ENCODE measurements at places on chromosomes 5 and 9. TPM values are rescaled to one million over a fixed set of nuclear protein-coding genes. Genes with fewer than 3 reads are reported as not detected.

The TNFSF8 gene
- total RNA-seq: 4.8 TPM

The DMGDH gene
- not detected for total RNA-seq

GRCh38 chr9:97459326-97459725 lies 42.1 kb upstream of the TMOD1 start:
- H3K27ac ChIP-seq: no peak overlapping the region
- no peaks in the 10 kb centered on the region for H3K4me1 ChIP-seq
- no peak for DNase-seq
- H3K4me3 ChIP-seq: no peak overlapping the region
- no peaks in the 10 kb centered on the region for H3K36me3 ChIP-seq

DNA sequence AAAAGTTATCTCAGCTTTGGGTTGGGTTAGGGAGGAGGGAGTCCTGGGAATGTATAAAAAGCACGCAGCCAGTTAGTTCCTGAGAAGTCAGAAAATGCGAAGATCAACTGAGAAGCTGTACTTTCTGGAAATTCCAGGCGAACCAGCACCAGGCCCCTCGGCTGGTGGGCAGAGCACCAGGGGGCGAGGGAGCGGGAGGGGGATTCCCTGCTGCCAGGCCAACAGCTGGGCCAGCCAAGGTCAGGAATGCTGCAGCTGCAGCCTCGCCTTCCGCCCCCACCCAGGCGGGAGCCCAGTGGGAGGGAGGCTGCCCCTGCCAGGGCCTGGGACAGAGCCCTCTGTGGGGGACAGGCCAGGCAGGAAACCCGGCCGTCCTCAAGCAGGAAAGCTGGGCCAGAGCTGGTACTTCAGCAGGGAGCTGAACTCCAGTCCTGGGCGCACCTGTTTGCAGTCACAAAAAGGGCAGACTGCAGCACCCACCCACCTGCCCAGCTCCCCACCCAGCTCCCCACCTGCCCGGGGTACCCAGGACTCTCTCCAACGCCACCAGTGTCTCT lies 35.5 kb downstream of the VAV2 start:
- peak overlapping the region; percentile 23 for H3K27ac ChIP-seq
- H3K36me3 ChIP-seq: no peaks in the 10 kb centered on the region
- H3K4me3 ChIP-seq: no peak overlapping the region
- DNase-seq: no peak

- H3K27ac ChIP-seq: no peak overlapping the region
- H3K4me1 ChIP-seq: no peaks in the 10 kb centered on the region
- no peak for DNase-seq
- H3K27me3 ChIP-seq: no peaks in the 10 kb centered on the region
- H3K36me3 ChIP-seq: no peaks in the 10 kb centered on the region
These were observed 1628.7 kb downstream of the MAT2B start for GRCh38 chr5:165134155-165134554.

GRCh38 chr5:138077064-138077696 lies 6.7 kb upstream of the WNT8A start:
- no peak overlapping the region for H3K4me3 ChIP-seq
- H3K27me3 ChIP-seq: no peaks in the 10 kb centered on the region
- DNase-seq: peak; percentile 89
- no peak overlapping the region for H3K27ac ChIP-seq

Data from Peyer's patch (tissue), 4 donors.